ENCODE measurements at places on chromosomes 3 and 15.

DNA sequence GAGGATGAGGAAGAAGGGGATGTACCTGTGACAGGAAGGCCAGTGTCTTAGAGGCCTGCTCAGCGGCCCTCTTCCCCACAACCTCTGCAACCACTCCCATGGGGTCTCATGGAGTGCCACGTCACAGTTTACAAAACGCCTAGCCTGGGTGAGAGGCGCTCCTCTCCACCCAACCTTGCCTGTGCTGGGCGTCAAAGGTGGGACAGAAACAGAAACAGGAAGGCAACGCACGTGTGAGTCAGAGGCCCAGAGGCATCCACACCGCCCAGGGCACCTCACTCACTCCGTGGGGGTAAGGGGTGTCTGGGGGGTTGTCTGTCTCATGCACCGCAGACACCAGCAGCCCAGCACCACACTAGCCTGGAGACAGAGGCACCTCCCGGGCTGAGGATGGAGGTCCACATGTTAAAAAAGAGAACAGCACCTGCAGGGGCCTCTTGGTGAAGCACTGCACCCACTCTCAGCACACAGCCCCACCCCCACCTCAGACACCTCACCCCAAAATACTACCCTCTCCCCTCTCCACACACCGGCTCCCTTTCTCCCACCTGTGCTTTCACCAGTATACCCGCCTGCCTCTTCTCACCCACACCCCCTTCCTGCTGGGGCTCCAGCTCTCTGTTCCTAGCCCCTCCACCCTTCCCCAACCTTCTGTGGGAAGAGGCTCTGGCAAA lies 4.7 kb upstream of the CALML4 start:
- DNase-seq = no peak

DNA sequence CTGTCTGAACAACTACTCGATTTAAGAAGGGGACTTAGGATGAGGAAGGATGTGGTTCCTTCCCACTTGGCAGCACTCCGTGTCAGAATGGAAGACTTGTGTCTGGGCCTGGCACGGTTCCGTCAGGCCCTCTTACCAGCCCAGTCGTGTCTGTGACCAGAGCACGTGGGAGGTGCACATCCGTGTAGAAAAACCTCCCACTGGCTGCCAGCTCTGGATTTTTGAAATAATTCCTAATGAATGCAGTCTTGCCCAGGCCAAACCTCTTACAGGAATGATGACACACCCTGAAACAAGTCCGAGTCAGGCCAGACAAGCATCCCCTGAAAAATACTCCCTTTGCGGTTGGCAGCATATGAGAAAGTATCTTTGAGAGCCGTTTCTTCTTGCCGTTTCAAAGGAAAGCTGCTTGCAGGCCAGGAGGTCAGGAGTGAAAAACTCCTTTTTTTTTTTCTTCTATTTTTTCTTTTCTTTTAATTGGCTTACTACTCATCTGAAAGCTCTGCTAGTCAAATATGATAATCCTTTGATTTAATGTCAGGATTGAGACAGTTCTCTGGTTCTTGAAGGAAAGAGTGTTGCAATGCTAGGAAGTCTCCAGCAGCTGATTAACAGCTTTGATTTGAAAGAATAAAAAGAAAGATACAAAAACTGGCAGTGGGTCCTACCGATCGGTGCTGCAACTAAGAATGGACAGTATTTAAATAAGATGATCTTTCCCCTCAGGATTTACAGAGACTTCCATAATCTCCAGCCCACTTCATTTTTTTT lies 19.8 kb downstream of the IL1RAP start:
- DNase-seq = no peak

DNA sequence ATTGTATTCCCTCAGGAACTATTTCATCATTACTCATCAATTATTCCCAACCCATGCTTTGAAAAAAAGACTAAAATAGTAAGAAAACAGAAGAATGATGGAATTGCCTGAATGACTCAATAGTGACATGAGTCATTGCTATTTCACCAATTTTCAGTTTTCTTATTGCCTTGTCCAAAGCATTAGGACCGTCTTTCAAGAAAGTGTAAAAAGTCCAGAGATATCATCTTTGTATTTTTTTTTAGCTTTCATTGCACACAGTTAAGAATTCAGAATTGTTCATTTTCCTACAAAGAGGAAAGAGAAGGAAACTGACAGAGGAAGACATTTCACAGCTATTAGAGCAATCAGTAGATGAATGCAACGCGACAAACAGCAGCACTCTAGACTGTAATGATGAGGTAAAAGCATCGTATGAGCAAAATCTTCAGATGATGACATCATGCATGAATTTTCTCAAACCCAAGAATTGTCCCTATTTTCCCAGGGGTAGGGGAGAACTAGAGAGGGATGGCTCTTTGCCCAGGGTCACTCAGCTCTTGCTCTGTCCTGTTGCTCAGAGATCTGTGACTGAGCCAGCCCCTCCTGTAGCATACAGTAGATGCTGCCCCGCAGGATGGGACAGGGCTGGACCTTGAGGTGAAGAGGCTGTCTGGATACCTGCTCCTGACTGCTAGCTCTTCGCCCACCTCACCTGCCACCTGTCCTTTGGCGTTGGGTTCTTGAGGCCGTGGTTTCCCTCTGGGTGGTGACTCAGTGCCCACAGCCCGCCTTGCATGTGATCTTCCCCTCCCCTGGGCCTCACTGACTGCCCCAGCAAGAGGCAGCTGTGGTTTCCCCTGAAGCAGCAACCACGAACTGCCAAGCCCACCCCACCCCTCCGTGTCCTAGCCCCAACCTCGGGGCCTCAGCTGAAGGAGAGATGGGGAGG lies 84.8 kb downstream of the PPCDC start:
- DNase-seq = no peak

- peak; percentile 55 for DNase-seq
Observed at GRCh38 chr3:105368566-105369499, 2.1 kb downstream of the ALCAM start.

- DNase-seq = no peak
Observed at GRCh38 chr3:159763011-159763601, 225.5 kb upstream of the IL12A start.

- DNase-seq = no peak
Observed at GRCh38 chr3:16182183-16182582, 7.7 kb downstream of the GALNT15 start.

DNA sequence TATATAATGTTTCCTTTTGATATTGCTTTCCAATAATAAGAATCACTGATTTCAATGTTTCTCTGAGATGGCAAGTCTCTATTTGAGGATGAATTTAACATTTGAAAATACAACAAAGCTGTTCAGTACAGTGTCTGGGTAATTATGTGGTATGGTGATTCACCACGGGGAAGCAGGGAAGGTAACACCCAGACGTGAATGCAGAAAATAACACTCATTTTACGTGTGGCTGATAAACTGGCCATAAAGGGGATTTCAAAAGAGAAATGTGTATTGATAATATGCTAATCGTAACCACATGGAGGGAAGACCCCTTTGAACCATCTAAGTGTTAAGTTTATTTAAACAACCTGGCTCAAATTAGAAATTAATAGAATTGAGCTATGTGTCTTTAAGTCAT lies 344.6 kb downstream of the GRM7 start:
- no peak for DNase-seq

- no peak for DNase-seq
Observed at GRCh38 chr15:100114571-100114970, 227.2 kb downstream of the ADAMTS17 start.

GRCh38 chr15:71079208-71080044 lies 35.8 kb upstream of the THSD4 start:
- DNase-seq = no peak

GRCh38 chr15:78636378-78636859 lies 4.6 kb downstream of the CHRNB4 start:
- DNase-seq = no peak

DNA sequence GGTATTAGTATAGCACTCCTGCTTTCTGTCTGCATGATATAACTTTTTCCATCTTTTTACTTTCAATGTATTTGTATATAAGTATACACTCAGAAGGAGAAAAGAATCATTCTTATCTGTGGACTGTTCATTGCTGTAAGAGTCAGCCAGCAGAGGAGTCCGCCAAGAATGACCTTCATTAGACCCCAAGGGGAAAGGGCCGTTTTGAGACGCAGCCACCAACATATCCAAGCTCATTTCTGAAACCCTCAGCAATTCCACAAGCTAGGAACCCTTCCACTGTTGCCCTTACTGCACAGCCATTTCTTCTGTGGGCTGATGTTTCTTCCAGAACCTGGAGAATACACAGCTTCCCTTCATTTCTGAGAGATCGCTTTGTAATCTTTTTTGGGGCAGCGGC lies 301.8 kb downstream of the ADAMTS17 start:
- DNase-seq = no peak

DNA sequence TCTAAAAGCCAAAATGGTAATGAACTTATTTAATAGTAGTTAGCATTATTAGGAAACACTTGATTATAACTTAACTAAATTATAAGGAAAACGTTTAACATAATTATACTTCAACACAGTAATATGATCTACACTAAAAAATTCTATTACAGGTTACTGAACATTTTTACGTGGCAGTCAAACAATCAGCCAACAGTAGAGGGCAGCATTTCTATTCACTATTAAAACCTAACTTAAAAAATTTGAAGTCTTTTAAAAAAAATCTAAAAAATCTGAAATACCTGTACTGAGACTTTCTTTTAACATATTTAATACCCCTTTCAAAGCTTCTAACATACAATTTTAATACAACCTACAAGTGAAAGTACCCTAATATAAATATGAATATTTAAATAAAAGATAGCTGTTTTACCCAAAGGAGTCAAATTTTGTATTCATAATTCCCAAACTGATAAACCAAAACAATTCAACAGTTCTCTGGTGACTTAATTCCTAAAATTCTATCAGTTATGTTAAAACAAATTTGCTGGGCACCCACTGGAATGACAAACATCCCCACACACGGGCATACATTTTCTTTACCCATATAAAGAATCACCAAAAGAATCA lies 41.5 kb downstream of the DLG1 start:
- DNase-seq = no peak

GRCh38 chr15:80645494-80646065 lies 49.5 kb upstream of the ABHD17C start:
- DNase-seq = no peak

- no peak for DNase-seq
Observed at GRCh38 chr3:152395764-152396163, 127.0 kb downstream of the MBNL1 start.

- no peak for DNase-seq
Observed at GRCh38 chr3:129573493-129573892, 30.5 kb downstream of the H1-8 start.

- no peak for DNase-seq
Observed at GRCh38 chr3:173865900-173866498, 468.5 kb downstream of the NLGN1 start.

- DNase-seq = no peak
Observed at GRCh38 chr3:6526861-6527260, 334.1 kb upstream of the GRM7 start.

GRCh38 chr15:96353416-96353929 lies 23.0 kb downstream of the NR2F2 start:
- no peak for DNase-seq

DNA sequence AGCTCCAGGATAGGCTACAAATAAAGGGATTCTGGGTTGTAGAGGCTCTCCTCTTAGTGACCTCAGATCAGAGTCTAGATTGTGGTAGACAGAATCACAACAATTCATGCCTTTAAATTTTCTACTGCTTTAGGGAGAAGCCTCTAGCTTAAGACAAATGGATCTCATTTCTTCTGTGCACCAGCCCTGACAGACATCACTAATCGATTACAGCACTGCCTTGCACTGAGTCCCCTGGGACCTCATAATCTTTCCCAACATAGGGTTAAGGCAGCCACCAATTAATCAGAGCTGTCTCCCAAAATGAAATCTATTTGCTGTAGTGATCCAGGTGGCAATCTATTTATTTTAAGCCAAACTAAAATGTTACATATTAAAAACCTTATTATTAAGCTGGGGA lies 436.5 kb upstream of the WNT5A start:
- no peak for DNase-seq

GRCh38 chr3:10566451-10566850 lies 61.1 kb upstream of the ATP2B2 start:
- DNase-seq = no peak

GRCh38 chr3:102230057-102230456 lies 204.8 kb upstream of the ZPLD1 start:
- DNase-seq = no peak

DNA sequence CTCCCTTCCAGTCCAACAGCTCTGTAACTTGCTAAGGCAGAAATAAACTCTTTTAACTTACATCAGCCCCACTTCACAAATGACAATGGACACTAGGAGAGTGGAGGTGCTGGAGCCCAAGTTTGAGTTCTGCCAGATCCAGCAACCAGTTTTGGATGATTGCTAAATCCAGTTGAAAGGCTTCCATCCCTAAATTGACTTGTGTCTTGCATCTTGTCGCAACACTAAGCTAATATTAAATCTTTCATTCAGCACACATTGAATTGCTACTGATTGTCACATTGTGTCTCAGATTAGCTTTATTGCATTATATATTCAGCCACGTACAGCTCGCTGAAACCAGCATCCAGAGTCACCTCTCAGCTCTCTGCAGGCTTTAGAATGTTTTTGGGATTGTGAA lies 41.7 kb upstream of the LIPC start:
- DNase-seq = no peak

- no peak for DNase-seq
Observed at GRCh38 chr15:27702581-27702980, 396.5 kb downstream of the OCA2 start.

- no peak for DNase-seq
Observed at GRCh38 chr15:55796321-55796965, 53.5 kb upstream of the PRTG start.

DNA sequence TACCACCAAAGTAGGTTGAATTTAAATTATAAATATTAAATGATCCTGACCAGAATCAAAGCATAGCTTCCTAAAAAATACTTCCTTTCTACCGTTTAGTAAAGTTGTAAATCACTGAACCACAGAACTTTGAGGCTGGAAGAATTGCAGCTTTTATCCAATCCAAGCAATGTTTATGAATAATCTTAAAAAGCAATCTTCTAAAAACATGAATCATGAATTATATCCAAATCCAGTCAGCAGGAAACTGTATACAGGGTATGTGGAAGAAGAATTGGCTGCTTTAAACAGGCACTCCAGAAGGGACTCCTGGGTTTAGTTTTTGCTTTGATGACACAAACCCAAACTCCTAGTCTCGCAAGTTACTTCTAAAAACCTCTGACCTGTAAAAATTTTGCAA lies 30.2 kb downstream of the HEG1 start:
- no peak for DNase-seq

DNA sequence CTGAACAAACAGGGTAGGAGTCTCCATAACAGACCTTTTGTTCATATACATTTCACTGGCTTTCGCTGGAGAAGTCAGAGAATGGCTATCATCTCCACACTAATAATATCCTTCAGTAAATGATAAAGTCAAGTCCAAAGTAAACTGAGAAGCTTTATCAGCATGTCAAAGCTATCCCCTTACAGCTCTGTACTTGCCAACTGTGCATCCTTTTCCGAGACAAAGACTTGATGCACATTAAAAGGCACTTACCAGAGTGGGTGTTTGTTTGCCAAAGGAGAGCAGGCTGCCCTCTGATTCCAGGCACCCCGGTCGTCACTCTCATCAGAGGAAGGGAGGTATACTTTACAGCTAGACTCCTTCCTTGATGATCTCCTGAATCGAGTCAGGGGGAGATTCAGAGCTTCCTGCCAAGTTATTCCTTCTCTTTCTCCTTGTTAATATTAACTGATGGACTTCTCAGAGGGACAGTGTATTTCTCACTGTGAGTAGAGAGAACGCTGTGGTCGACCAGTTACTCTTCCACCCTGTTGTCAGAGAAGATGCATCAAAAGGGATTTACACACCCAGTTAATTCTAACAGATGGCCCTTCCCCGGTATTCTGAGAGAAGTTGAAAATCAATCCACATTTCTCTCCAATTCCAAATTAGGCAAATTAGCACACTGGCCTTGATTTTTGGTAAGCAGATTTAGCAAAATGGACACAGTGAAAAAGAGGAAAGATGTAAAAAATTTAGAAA lies 504.7 kb upstream of the NR2F2 start:
- DNase-seq = no peak
